ENCODE measurements at places on chromosomes 12 and 14. TPM values are rescaled to one million over a fixed set of nuclear protein-coding genes. Genes with fewer than 3 reads are reported as not detected.

KRT3 gene
- polyA plus RNA-seq, result not detected

LRP10 gene
- 192 TPM for polyA plus RNA-seq

KSR2 gene
- 1.7 TPM for polyA plus RNA-seq

DNA sequence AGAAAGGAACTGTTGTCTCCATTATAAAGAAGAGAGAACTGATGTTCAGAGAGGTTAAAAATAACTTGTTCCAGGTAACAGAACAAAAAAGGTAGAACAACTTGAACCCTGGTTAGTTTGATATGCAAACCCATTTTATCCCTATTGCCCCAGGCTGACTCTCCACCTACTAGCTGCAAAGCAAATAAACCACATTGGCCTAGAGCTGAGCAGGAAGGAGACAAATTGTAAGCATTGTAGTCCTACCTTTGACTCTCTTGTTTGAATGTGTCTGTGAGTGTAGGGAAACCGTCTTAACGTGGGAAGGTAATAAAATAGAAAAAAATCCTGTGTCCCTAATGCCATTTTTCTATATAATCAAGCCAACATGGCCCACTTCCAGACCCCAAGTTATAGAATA, 126.4 kb downstream of the CCER1 start:
- DNase-seq, result no peak

- no peak for DNase-seq
Observed at GRCh38 chr14:50023671-50024490, 92.5 kb downstream of the VCPKMT start.

DNA sequence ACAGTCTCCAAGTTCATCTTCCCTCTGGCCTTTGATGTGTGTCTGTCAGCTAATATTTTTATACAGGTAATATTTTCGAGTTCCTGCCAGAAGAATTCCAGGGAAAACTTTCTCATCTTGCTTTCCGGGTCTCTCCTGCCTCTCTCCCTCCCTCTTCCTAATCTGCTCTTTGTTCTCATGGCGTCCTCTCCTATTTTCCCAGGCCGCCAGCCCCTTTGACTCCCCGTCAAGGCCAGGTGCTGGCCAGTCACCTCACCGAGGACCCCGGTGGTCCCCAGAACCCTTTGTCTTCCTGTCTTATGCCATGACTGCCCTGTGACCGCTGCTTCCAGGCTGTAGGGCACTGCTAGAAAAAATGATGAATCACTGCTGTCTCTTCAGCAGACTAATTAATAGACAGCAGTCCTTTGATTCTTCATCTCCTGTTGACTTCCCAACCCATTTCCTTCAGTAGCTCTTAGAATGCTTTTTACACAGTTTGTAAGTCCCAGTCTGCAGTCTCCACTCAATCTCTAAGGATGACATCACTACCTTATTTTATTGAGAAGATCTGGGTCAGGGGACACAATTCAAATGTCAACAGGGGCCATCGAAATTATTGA, 40.7 kb downstream of the PPFIBP1 start:
- DNase-seq, result peak; percentile 67

DNA sequence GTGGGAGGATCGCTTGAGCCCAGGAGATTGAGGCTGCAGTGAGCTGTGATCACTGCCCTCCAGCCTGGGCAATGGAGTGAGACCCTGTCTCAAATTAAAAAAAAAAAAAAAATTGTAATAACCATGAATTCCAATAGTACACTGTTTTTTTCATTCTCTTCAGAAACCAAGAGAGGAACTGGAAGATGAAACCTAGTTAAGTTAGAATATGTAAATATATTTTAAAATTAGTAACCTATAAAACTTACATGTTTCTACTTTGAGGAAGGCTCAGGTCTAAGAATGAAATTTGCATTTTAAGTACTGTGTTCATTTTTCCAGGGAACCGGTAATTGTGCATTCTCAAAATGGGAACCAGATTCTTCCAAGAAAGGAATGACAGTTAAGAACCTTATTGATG, 18.8 kb downstream of the KNTC1 start:
- DNase-seq, result no peak

- DNase-seq, result no peak
Observed at GRCh38 chr12:51839310-51839947, 9.1 kb downstream of the FIGNL2 start.

GRCh38 chr12:132105467-132105866, 38.7 kb downstream of the DDX51 start:
- no peak for DNase-seq

- DNase-seq, result no peak
Observed at GRCh38 chr14:97361958-97362357, 564.8 kb downstream of the VRK1 start.
